ENCODE measurements at places on chromosomes 7 and 10.

DNA sequence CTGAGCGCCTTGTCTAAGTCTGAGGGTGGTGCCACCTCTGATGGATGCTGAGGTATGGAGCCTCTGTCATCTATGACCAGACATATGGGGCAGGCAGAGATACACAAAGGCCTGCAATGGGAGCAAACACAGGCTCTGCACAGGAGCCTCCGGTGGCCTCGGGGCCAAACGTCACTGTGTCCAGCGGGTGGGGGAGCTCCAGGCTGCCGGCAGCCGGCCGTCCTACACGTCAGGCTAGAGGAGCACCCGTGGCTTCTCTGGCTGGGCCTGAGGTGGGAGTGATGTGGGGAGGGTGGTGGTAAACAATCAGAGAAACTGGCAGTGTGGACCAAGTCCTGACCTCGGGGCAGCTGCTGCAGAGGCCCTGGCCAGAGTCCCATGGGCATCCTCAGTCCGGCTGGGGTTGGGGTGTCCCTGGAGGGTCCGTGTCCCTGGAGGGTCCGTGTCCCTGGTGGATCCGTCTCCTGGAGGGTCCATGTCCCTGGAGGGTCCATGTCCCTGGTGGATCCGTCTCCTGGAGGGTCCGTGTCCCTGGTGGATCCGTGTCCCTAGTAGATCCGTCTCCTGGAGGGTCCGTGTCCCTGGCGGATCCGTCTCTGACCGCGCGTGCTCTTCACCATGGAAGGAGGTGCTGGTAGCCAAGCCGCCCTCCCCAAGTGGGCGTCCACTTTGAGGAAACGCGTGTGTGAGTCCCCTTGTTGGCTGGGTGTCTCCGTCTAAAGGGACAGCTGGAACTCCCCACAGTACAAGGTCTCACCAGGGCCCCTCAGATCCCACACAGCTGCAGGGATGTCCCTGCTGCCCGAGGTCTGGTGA lies 24.2 kb upstream of the FAM20C start:
- no peak for DNase-seq

DNA sequence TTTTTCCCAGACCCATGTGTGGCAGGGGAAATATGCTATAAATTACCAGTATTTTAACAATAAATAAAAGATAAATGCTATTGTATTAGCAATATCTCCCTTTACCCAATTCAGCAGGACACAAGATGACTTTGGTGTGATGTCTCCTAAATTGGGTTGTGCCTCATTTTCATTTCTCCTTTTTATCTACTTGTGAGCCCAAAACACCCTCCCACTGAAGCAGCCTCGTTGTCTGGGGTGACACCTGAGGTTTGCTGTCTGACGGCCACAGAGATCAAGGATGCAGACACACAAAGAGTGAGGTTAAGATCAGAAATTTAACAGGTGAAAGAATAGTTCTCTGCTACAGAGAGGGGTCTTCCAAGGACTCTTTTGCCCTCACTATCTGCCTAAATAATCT lies 27.1 kb upstream of the CC2D2B start:
- DNase-seq, result no peak

GRCh38 chr10:4312051-4312835 lies 513.8 kb upstream of the AKR1E2 start:
- DNase-seq, result no peak

GRCh38 chr10:34884272-34884952 lies 69.3 kb upstream of the PARD3 start:
- DNase-seq, result no peak

GRCh38 chr7:80584778-80585177 lies 53.7 kb upstream of the CD36 start:
- no peak for DNase-seq

DNA sequence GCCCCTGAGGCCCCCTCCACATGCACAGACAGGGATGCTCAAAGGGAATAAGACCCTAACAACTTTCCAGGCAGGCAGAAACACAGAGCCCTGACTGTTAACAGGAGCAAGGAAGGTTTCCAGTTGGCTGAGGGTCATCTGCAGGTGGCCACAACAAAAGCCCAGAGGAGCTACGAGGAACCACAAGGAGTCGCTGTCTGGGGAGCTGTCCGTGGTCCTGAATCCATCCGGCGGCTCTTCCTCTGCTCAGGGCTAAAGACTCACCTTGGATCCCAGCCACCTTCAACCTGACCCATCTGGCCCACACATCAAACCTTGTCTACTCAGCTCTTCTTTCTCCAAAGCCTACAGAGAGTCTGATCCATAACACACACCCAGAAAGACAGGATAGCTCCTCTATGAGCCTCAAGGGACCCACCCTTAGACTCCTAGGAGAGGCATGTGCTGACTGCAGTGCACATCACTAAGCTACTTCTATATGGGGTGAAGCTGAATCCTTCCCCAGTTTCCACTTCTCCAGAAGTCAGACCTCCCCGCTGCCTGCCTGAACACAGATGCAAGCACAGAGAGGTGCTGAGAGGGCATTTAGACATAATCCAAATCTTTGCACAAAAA lies 104.0 kb downstream of the SLIT1 start:
- no peak for DNase-seq
